SK-N-MC (cell line): ENCODE measurements at places on chromosomes 13 and 19.

GRCh38 chr13:103839460-103839859 is 773.2 kb upstream of the SLC10A2 start:
- DNase-seq, result no peak

GRCh38 chr13:75353781-75354193 is 128.2 kb downstream of the TBC1D4 start:
- DNase-seq, result no peak

DNA sequence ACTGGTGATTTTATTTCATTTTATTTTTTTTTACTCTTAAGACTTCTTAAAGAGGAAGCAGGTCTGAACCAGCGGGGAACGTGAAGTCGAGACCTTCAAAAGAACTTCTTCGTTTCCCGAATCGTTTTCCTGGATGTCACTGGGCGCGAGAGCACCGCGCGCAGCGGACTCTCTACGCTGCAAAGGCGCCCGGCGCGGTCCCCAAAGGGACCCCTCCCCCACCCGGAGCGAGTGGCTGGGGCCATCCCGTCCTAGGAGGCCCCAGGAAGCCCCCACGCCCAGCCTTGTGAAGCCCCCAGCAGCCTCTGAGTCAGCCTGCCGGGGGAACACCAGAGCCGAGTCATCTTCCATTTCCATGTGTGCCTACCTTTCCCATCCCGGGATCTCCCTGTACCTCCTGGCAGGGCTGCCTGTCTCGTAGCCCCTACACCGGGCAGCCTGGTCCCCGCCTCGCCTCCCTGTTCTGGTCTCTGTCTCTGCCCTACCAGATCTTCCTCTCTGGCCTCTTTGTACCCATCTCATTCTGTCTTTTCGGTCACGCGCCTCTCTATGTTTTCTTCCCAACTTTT is 608 bp downstream of the CD70 start:
- DNase-seq, result no peak

DNA sequence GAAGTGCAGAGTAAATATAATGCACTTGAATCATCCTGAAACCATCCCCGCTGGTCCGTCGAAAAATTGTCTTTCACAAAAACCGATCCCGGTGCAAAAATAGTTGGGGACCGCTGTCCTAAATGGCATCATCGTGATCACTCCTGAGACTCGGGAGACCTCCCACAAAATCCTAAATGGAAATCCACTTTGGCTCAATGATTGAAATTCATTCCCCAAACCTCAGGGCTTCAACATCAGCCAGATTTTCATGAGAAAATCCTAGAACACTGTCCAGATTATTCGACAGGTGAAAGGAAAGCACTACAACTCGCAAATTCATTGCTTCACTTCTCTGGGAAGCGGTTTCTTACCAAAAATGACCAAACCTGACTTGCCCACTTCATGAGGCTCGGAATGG is 335.3 kb upstream of the ZNF507 start:
- no peak for DNase-seq

DNA sequence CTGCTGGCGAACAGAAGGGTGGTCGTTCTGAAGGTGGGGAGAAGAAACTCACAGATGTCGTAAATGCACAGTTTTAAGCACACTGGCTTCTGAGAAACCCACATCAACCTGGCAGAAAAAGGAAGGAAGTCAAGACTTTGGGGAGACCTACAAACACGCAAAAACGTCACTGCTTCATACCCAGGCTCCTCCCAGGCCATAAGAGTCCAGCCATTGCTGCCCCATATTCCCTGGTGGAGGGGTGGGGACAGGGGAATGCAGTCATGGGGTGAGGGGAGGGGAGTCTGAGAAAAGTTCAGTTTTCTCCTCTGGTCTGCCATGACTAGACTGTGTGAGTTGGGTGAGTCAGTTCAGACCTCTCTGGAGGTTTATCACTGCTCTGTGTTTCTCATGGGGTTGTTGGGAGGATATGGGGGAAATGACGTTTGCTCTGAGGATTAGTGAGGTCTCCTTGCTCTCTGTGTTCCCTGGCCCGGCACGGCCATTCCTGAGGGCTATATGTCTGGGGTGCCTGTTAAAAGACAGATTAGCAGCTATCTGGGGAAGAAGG is 139.0 kb downstream of the FLT1 start:
- DNase-seq, result no peak

DNA sequence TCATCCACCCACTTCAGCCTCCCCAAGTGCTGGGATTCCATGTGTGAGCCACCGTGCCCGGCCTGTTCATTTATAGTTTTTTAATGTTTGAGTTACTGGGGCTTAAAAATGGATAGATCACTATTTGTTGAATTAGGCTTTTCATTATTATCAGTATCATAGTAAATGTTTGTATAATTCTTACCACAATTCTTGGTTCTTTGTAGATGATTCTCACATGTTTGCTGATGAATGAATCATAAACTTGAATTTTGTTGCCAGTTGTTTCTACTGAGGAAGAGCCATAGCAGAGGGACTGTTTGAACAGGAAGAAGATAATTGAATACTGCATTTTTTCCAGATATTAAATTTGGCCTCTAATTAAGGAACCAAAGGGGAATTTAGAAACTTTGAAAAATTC is 2.6 kb upstream of the LPAR6 start:
- DNase-seq, result no peak

- DNase-seq, result no peak
Observed at GRCh38 chr19:13932911-13933393, 5.3 kb downstream of the PODNL1 start.

GRCh38 chr13:100694722-100695508 is 20.3 kb upstream of the TMTC4 start:
- no peak for DNase-seq

DNA sequence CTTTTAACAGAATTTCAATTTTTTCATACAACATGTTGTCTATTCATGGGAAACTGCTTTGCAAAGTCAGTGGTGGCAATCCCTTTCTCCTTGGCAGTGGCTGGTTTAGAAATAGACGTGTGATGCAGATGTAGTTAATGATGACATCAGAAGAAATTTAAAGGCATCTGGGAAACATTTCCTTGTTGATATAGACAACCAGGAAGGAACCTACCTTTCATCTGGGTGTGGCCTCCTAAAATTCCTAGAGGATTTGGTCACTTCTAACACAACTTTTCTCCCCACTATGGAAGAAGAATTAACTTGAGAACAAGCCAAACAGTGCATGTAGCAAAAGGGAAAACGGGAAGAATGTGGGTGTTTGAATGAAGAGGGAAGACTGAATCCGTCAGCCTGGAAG is 102.8 kb downstream of the EFNB2 start:
- no peak for DNase-seq

GRCh38 chr13:109439813-109440212 is 346.6 kb downstream of the IRS2 start:
- DNase-seq, result no peak

GRCh38 chr13:65090186-65090585 is 2139.9 kb downstream of the PCDH9 start:
- DNase-seq, result no peak

DNA sequence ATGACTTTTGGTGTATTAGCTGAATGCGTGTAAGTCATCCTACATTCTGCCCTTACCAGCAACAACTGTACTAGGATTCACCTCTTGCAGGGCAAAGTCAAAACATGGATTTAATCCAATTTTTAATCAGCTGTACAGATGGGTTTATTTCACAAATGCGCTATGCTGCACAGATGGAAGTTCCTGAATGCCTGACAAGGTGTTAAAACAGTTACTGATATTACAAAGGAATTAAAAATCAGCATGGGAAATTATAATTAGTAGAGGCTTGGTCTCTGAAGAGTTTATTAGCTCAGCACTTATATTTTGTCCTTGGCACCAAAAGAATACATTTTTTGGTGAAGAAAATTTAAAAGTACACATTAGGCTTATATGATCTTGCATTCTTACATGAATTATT is 448.9 kb downstream of the PCDH9 start:
- no peak for DNase-seq

DNA sequence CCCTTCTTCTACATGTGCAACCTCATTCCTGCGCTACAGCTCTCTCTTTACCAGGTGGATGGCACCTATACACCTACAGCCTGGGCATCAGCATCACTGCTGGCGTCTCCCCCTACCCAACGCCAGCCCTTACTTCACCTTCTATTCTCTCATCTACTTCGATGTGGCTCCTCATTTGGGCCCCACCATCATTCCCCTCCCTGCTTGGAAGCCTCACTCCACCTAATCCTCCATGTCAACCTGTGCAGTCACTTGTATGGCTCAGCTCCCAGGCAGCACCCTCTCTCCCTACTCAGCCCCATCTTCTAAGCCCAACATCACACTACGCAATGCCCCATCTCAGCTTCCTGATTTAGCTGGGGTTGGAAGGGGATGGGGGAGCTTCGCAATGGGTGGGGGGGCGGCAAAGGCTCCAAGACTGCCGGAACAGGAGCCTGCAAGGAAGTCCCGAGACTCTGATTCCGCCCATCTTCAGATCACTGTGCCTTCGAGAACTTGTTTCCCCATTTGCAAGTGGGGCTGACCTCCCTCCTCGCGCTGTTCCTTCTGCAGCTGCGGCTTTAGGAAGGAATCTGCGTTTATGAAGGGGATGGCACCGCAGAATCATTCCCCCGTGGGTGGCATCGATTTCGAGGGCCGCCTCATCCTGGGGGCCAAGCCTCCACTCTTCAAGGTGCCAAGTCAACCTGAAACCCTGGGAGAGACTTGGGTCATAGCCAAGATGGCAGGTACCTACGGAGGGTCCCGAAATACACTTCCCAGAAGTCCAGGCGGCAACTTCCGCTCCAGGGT is 913 bp downstream of the MZF1 start:
- DNase-seq, result no peak

DNA sequence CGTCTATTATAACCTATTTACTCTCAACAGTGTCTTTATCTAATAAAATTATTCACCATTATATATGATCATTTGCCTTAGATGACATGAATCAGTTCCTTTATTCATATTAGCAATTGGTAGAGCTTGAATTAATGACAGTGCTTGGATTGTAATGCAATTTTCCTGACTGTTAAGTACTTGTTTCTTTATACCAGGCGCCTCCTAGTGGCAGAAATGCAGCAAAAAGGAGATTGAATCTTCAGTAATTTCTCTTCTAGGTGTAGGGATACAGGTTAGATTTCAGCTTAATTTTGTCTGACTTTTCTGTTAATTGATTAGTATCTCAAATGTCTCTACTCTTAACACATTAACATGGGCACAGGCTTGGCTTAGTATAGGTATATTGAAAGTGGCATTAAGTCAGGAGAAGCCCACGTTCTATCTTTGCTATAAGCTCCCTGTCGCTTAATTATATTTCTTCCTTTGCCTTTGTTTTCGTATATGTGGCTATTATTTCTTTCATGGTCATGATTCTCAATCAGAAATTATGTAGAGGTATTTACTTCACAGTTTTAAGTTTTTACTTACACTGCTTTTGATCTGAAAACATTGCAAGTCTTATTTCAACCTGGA is 9.1 kb upstream of the LHFPL6 start:
- DNase-seq, result peak; percentile 93

GRCh38 chr19:8566855-8567254 is 10.4 kb downstream of the MYO1F start:
- DNase-seq, result no peak

DNA sequence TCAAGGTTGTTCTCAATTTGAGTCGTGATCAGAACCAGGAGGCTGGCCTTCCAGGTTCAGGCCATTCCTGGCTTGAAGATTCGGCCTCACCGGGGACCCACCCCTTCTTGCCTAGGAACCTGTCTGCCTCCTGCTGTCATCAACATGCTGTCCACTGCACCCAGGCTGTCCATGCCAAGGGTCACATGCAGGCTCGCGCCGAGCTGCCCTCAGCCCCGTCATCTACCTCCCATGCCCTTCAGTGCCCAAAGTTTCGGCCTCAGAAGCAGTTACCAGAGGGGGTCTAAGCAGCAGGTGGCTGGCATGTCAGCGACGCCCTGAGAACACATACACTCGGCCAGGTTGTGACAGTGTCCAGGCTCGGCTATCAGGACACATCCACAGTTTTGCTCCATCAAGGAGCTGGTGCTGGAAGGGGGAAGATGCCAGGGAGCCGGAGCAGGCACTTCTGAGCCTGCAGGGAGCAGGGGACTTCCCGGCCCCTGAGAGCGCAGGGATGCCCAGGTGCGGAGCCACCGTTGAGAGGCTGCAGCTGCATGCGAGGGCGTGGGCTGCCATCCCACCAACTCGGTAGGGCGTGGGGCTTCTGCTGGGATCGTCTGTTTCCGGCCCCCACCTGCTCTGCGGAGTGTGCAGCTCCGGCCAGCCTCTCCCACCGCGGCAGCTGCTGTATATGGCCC is 590.9 kb upstream of the SLITRK5 start:
- DNase-seq, result no peak

GRCh38 chr13:31227063-31227462 is 27.3 kb downstream of the B3GLCT start:
- no peak for DNase-seq

DNA sequence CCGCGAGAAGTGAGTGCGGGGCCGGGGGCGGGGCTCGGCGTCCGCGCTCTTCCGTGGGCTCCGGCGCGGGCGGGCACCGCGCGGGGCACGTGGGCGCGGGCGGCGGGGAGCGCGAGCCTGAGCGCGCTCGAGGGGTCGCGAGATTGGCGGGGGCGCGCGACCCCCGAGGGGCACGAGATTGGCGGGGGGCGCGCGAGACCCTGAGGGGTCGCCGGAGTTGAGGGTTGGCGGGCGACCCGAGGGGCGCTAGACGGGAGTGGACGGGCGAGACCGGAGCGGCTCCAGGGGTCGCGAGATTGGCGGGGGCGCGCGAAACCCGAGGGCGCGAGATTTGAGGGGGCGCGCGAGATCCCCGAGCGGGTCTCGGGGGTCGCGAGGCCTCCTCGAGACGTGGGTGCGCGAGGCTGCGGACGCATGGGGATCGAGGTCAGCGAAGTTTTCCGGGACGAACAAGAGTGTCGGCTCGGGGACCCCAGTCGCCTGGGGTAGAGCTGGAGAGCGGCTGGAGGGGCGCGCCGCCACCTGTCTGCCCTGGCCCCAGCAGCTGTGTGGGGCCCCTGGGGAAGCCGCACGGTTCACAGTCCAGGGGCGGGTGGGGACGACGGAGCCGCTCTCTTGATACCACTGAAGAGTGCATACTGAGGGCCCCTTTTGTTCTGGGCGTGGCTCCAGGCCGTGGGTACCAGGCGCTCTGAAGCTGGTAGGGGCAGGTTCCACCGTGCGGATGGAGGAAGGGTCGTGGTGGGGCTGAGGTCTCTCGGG is 682 bp downstream of the SSBP4 start:
- DNase-seq, result no peak

GRCh38 chr13:48431987-48432615 is 19.2 kb upstream of the LPAR6 start:
- no peak for DNase-seq

GRCh38 chr19:5115771-5116202 is 146.9 kb downstream of the KDM4B start:
- DNase-seq, result no peak

GRCh38 chr13:77386880-77387606 is 60.1 kb upstream of the MYCBP2 start:
- DNase-seq, result no peak
